Right atrium auricular region (tissue), 2 donors: ENCODE measurements at places on chromosomes 12 and 14. TPM values are rescaled to one million over a fixed set of nuclear protein-coding genes. Genes with fewer than 3 reads are reported as not detected.

GRCh38 chr14:78673845-78674244 lies 503.7 kb downstream of the NRXN3 start:
- H3K4me3 ChIP-seq: no peak overlapping the region
- no peak for DNase-seq
- no peak overlapping the region for H3K27ac ChIP-seq
- H3K36me3 ChIP-seq: no peaks in the 10 kb centered on the region

DNA sequence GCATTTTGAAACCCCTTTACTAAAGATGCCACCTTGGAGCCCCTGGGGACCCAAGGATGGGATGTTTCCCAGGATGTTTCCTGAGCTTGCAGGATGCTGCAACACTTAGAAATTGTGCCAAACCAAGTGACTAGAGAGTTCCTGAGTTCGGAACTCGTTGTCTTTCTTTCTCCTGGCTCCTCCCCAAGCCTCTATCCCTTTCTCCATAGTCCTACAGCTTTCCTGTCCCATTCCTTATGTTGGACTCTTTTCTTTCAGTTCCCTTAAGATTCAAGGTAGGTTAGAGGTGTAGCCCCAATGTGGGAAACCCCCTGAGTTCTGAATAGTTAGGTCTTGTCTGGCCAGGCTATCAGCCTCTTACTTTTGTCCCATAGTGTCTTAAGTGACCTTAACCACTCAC lies 1.4 kb upstream of the KIF5A start:
- H3K36me3 ChIP-seq: no peaks in the 10 kb centered on the region
- peaks cover 3% of the 10 kb centered on the region for H3K27me3 ChIP-seq
- no peak overlapping the region for H3K4me3 ChIP-seq
- H3K27ac ChIP-seq: no peak overlapping the region

- no peak overlapping the region for H3K4me3 ChIP-seq
- no peaks in the 10 kb centered on the region for H3K4me1 ChIP-seq
- DNase-seq: no peak
- H3K36me3 ChIP-seq: no peaks in the 10 kb centered on the region
Observed at GRCh38 chr14:31727797-31728196, 166.6 kb downstream of the NUBPL start.

DNA sequence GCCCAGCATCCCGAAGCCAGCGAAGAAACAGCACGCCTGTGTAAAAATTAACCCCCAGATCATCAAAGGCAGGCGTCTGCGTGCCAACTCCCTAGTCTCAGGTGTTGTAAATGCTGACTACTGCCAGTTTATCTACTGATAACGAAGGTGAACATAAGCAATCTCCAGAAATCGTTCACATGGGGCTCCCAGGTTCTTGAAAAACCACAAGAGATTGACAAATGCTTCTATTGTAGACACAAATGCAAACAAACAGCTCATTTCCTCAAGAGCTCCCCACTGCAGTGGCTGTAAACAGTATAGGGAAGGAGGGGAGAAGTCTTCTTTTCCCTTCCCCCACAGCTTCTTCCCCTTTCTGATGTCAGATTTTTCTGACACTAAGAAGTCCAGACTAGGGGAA lies 5.3 kb upstream of the PLEKHG3 start:
- no peaks in the 10 kb centered on the region for H3K27me3 ChIP-seq
- DNase-seq: no peak
- H3K36me3 ChIP-seq: no peaks in the 10 kb centered on the region
- no peak overlapping the region for H3K4me3 ChIP-seq

The LBHD2 gene
- total RNA-seq: not detected
